ENCODE measurements at places on chromosomes 5 and 9.

DNA sequence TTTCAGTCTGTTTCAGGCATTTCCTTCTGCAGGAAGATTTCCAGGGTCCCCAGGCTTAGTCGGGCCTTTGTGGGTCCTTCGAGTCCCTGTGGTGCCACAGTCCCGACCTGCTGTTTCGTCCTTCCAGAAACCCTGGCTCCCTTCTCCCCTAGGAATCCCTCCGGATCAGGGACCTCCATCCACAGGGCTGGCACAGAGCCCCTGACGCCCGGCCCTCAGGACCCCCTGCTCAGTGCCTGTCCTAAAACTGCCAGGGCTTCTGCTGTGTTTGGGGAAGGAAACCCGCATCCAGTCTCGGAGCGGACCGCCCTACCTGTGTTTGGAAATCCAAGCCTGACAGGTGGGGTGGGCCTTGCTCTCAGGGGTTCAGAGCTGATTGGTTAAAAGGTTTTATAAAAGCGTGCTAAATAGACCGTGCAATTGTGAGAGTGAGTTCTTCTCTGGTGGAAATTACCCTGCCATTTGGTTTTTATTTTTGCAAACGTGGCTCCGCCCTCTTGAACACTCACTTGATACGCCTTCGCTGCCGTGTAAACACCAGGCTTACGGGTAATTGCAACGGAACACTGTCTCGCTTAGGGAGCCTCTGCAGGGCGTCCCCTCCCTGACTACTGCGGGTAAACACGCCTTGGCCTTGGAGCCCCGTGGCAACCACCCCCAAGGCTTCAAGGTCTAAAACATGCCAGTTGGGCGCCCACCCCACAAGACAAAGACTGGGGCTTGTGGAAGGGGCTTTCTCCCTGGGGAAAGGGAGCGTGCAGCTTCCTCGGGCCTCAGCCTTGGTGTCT is 121.2 kb downstream of the PHF2 start:
- DNase-seq = no peak

- no peak for DNase-seq
Measured at GRCh38 chr9:137172901-137173795, 1.3 kb upstream of the TMEM210 start.

GRCh38 chr9:113465599-113466140 is 2.1 kb downstream of the RGS3 start:
- DNase-seq = no peak

- no peak for DNase-seq
Measured at GRCh38 chr9:111831371-111832108, 36.8 kb upstream of the SHOC1 start.

DNA sequence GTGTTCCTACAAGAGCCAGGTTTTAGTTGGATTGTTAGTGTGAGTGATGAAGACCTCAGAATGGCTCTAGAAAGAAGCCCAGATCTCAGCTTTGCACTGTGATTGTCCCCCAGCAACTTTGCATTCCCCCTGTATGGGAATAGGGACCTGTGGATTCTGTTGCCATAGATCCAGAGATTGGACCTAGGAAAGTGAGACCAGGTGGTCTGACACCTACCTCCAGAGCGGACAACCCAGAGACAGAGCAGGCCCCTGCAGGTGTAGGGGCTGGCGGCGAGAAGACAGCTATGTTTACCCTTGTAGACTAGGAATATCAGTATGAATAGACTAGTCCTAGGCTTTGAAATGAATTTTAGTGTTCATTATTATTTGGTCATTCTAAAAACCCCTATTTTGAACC is 53.6 kb downstream of the IRF1 start:
- no peak for DNase-seq

- no peak for DNase-seq
Measured at GRCh38 chr5:25006734-25007133, 362.0 kb upstream of the CDH10 start.

DNA sequence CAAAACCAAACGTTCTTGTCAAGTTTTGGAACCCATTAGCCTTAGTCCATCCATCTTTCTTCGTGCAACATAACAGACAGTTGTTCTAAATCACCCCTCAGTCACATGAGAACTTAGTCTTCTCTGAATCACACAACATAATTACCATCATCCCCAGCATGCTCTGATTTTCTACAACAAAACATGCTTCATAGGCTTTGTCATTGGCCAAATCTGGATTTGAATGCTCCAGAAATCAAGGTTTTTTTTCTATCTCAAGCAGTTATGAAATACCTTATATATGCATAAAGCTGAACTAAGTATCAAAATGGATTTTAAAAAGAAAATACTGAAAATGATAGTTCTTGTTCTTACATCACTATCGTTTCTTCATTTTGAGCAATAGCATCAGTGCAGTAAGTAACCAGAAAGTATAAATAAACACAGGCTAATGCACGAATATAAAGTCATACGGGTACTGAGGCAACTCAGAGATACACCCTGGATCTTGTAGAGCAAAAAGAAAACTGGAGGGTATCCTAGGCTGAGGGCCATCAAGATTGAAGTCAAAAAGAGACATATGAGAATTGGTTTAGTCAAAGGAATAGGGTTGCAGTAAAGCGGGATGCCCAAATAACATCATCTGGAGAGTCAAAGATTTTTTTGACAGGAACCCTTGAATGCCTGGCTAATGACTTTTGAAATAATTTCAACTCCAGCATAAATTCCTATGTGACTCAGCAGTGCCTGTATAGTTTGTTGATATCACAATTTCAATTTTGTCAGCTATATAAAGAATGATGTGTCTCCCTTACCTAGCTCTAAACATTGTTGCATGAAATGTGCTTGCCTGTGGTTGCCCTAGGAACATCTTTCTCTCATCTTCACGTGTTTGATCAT is 164.7 kb downstream of the ADAMTSL1 start:
- DNase-seq = peak; percentile 15

Measured in AG08396 (cell line).